Vagina (tissue), 2 donors: ENCODE measurements at places on chromosomes 4 and X. TPM values are rescaled to one million over a fixed set of nuclear protein-coding genes. Genes with fewer than 3 reads are reported as not detected.

- DNase-seq: no peak
These were observed 167.7 kb downstream of the DCAF12L2 start for GRCh38 chrX:125998432-125998831.

GRCh38 chr4:156957556-156957955 lies 14.0 kb downstream of the PDGFC start:
- no peak for DNase-seq

Gene ABLIM2
- 15.5 TPM for total RNA-seq

GRCh38 chr4:99723612-99724011 lies 66.0 kb upstream of the C4orf54 start:
- no peak for DNase-seq

- no peak for DNase-seq
These were observed 9.2 kb upstream of the EOLA1 start for GRCh38 chrX:149531599-149531998.

GRCh38 chr4:187362937-187363857 lies 632.4 kb upstream of the ZFP42 start:
- DNase-seq: no peak

- DNase-seq: no peak
These were observed 531.8 kb downstream of the GLUD2 start for GRCh38 chrX:121579016-121579760.

GRCh38 chr4:176150704-176151103 lies 44.7 kb downstream of the SPATA4 start:
- no peak for DNase-seq
